ENCODE measurements at places on chromosomes 1 and 21.

DNA sequence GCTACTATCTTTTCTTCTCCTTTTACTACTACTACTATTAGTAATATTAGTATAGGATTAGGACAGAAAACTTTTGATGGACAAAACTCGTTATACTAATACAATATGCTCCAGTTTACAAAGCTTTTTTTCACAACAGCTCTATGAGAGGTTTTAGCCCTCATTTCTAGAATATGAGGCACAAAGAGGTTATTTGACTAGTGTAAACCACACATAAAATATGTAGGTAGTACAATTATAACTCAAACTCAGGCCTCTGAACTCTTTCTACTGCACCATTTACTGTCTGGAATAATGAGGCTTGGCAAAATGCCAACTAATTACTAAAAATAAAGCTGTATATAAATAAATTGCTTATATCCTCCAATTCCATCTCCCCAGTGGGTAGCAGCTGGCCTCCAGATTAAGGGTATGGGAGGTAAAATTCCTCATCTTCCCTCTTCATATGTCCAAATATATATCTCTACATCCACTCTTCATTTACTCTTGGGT lies 99.9 kb downstream of the LYST start:
- no peak for DNase-seq

DNA sequence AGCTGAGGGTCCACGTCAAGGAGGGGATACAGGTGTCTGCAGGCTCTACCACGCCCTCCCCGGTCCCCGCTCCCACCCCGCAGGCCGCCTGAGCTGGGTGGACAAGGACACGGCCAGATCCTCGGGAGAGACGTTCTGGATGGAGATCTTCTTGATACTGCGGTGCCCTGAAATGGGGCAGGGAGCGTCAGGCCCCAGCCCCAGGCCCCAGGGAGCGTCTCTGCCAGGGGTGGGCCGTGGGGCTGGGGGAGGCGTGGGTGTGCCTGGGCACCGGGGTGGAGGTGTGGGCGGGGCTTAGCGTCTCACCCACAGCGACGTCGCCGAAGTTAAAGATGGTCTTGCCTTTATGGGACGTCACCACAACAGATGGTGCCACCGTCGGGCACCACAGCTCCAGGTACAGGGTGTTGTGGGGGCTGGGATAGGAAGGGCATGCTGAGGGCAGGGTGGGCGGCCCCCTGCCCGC lies 7.3 kb upstream of the TMEM52 start:
- no peak for DNase-seq

GRCh38 chr1:155847823-155848529 lies 9.0 kb downstream of the GON4L start:
- no peak for DNase-seq

DNA sequence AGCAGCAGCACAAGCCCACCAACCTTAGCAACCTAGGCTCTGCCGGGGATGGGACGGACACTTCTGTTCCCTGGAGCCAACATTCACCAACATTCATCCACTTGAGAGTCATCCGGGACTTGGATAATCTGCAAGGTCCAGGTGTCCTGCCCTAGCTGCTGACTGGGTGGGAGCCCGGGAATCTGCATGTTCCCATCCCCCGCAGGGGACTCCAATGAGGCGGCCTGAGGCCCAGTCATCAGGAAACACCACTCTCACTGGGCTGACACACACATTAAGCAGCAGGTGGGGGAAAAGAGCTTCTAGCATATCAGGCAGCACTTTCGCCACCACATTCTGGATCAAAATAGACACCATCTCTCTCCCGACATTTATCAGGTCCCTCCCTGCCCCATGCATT lies 38.4 kb upstream of the CCSAP start:
- DNase-seq = no peak

DNA sequence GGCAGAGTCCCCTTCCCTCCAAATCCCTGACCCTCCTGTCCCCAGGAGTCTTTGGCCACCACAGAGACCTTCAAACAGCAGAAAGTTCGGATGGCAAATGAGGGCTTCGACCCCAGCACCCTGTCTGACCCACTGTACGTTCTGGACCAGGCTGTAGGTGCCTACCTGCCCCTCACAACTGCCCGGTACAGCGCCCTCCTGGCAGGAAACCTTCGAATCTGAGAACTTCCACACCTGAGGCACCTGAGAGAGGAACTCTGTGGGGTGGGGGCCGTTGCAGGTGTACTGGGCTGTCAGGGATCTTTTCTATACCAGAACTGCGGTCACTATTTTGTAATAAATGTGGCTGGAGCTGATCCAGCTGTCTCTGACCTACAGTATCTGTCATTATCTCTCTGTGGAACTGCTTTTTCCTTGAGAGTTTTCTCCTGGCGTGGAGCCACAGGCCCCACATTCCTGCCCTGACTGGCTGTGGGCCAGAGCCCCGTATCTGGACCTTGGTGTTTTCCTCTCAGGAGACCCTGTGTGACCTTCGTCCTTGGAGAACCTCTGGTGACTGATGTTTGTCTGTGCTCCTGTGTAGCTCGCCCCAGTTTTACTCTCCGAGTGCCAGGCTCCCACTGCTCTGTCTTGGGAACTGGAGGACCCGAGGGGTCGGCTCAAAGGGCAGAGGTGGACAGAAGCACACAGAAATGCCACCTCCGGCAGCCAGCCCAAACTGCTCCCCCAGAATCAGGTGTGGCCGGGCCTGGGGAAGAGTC lies 4.8 kb downstream of the SLC27A3 start:
- DNase-seq = no peak

DNA sequence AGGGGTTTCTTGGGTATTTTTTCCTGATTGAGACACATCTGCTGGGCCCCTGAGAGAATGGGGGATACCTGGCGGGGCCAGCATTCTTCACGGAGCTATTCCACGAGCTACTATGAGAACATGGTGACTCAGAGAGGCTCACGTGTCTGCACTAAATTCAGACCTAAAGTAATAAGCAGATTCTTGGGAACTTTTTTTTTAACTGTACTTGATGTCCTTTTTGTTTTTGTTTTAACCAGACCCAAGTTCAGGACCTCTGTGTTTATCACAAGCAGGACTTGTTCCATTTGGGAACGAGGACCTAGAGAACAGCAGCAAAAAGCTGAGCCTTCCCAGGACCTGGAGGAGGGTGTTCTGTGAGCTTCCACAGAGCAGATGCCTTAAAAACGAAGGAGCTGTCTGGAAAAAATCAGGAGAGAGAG lies 44.0 kb downstream of the EVA1C start:
- no peak for DNase-seq
